ENCODE measurements at places on chromosomes 4 and X.

DNA sequence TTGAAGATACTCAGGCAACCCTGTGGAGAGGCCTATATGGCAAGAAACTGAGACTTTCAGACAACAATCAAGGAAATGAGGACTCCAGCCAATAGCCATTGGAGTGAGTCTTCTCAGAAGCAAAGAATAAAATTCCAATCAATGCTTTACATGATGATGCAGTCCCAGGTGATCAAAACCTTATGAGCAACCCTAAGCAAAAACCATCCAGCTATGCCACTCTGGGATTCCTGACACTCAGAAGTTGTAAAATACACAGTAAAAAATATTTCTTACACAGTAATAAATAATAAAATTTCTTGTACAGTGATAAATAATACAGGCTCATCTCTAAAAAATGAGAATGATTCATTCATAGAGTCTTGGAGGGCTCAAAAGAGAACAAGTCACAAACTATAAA lies 150.6 kb downstream of the IL15 start:
- DNase-seq = no peak

DNA sequence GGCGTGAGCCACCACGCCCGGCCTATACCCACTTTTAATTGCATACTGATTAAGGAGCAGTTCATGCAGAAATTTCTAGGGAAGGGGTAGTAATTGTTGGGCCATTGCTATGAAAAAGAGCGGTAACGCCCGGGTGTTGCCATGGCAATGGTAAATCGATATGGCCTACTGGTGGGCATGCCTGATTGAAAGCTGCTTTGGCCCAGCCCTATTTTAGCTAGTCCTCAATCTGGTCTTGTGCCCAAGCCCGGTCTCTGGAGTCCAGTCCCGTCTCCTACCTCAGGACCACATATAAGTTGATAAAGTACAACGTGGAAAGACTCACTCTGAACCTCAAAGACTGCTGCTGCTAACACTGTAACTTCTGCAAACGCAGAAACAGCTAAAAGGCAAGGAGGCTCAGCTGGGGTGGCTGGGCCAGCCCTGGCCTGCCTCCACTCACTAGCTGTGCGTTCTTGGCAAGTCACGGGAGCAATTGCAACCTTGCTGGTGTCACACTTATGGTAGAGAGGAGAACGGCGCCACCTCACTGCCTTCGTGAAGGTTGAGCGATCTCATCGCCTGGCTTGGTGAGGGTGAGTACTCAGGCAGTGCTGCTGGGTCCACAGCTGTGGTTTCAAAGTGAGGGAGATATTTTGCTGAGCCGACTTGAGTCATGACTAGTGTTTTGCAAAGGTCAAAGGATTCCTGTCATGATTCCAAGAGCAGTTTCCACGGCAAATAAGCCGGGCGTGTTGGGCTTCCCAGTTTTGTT lies 57.0 kb upstream of the GRPEL1 start:
- DNase-seq = no peak

DNA sequence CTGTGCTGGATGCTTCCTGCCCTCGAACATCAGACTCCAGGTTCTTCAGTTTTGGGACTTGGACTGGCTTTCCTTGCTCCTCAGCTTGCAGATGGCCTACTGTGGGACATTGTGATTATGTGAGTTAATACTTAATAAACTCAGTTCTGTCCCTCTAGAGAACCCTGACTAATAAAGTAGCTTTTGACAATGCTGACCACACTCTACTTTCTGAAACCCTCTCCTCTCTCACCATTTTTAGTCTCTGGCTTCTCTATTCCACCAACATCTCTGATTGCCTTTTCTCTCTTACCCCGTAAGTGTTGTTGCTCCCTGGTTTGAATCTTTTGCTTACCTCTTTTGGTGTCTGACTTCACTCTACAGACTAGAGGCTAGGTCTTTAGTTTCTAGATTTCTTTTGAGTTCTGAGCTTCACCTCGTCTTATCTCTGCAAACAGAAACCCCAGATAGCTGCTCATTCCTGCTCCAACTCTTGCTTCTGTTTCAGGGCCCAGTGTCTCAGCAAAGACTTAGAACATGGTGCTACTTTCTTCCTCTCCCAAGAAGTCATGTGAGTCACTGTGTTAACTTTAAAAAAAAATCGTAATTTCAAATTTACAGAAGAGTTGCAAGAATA lies 11.4 kb downstream of the TMSB4X start:
- no peak for DNase-seq

- DNase-seq = no peak
Measured at GRCh38 chrX:50876551-50876950, 34.0 kb upstream of the BMP15 start.

DNA sequence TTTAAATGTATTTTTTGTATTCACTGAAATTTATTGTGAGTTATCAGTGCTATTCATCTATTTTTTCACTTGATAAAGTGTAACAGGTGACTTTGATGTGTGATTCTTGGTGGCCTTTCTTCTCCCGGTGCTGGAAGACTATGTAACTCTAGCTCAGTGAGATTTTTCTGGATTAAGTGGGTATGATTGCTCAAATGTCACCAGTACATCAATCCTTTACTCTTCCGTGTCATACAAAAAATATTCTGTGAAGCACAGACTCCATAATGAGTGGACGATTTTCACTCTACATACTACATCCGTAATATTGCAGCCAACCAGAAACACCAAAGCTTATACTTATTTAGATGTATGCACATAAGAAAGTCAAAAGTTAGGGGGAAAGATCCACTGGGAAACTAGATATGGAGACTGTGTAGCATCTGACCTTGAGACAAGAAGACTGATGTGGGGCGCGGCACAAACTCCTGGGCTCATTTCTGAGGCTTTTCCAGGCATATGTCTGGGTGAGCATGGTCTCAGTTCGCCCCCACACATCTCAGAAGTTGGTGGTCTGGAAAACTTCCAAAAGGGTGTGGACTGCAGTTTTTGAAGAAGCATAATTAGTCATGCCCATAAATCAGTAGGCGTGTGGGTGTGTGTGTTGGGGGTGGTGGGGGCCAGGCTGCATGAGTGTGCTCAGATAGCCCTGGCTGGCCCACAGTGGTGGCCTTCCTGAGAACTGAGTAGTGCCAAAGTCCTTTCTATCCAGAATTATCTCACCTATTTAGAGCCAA lies 53.9 kb upstream of the TENM3 start:
- DNase-seq = no peak

GRCh38 chr4:7808181-7808580 lies 131.5 kb downstream of the AFAP1 start:
- DNase-seq = no peak

GRCh38 chrX:70613295-70613694 lies 168.7 kb downstream of the DLG3 start:
- DNase-seq = no peak
